GM23338 (cell line): ENCODE measurements at places on chromosomes 1 and 21. TPM values are rescaled to one million over a fixed set of nuclear protein-coding genes. Genes with fewer than 3 reads are reported as not detected.

Gene GBP2
- not detected in 2 replicates for total RNA-seq

Gene FCRL1
- total RNA-seq: not detected in 2 replicates

Gene LCE3E
- total RNA-seq: not detected in 2 replicates

Gene RGS13
- not detected in 2 replicates for total RNA-seq

Gene DPYD
- total RNA-seq: 0.82 and 1.6 TPM in 2 replicates

Gene GPR3
- 6.6 and 9.1 TPM in 2 replicates for total RNA-seq

Gene FMO4
- total RNA-seq: 1.0 and 3.4 TPM in 2 replicates

Gene OR14K1
- 0.31 TPM in 1 of 2 replicates, not detected in the other for total RNA-seq

Gene NECTIN4
- total RNA-seq: not detected in 2 replicates
